Activated naive CD8-positive, alpha-beta T cell treated with anti-CD3 and anti-CD28 coated beads, Interleukin-2, amount 50 U/mL, for 24 hours (primary cell): ENCODE measurements at places on chromosomes 13 and 19.

DNA sequence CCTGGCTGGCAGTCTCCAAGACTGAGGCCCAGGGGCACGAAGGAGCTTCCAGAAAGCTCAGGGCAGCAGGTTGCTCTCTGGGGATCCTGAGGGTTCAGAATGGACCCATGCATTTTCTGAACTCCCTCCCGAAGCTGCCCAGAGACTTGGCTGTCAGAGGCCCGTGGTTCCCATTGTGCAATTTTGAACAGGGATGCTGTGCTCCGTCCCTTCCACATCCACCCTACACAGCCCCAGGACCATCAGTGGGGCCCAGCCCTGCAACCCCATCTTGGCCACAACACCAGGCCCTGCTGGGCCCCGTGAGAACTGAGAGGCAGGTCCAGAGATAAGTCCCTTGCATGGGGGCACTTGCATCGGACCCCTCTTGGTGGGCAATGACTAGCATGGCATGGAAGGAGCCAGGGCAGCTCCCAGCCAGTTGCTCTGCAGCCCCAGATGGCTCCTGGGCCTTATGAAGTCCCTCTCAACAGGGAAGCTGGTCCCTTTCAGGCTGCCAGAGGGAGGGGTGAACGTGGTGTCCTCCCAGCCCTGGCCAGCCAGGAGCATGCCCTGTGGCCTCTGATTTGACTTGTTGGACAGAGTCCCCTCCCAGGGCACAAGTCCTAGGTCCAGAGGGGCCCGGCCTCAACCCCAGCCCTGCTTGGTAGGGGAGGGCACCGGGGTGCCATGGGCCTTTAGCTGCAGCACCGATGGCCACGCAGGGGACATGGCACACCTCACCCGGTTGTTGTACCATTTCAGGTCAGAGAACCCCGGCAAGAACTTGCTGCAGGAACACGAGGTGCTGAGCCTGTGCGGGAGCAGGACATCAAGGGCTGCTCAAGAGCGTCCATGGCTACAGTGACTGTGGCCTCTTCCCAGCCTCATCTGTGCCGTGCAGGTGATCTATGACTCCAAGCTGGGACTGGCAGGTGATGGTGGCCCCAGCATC is 17.3 kb upstream of the ZNF14 start:
- no peak for DNase-seq

GRCh38 chr13:65917731-65918130 is 1312.4 kb downstream of the PCDH9 start:
- DNase-seq = no peak

DNA sequence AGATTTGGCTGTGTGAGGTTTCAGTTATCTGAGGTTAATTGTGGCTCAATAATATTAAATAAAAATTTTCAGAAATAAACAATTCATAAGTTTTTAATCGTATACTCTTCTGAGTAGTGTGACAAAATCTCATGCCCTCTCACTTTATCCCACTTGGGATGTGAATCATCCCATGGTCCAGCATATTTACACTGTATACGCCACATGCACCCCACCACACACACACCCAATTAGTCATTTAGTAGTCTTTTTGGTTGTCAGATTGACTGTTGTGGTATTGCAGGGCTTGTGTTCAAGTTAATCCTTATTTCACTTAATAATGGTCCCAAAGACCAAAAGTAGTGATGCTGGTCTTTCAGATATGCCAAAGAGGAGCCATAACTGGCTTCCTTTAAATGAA is 66.4 kb upstream of the PCDH9 start:
- no peak for DNase-seq

- DNase-seq = no peak
These were observed 38.2 kb upstream of the NPAS1 start for GRCh38 chr19:46981286-46981945.
